ENCODE measurements at places on chromosomes 3 and 15.

GRCh38 chr3:130529486-130530215, 12.7 kb downstream of the COL6A6 start:
- no peak for DNase-seq

GRCh38 chr3:42498791-42499477, 3.5 kb upstream of the VIPR1 start:
- no peak for DNase-seq

DNA sequence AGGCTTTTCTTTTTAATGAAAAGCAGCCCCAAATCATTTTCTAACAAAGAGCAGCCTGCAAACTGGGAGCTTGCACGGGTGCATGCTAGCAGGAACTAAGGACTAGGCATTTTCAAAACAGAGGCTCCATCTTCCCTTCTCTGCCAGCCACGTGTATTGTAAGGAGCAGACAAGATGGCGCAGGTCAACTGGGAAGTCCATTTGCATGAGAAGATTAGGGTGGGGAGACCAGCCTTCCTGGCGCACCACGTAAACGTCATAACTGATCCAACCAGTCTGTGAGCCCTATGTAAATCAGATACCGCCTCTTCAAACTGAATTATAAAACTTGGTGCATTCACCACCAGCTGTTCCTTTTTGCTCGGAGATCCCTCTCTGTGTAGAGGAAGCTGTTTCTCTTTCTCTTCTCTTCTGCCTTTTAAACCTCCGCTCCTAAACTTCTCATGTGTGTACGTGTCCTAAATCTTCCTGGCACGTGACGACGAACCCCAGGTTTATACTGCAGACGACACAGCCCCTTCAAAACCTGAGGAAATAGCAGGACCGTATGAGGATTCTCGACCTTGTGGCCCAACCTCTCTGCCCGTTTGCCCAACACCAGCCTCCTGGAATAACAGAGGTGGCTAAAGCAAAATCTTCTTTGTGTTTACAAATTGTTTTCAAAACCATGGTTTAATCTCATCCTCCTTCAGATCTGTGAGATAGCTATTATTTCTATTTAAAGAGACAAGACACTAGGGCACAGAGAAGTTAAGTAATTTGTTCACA, 26.4 kb upstream of the SLC30A4 start:
- DNase-seq = no peak

DNA sequence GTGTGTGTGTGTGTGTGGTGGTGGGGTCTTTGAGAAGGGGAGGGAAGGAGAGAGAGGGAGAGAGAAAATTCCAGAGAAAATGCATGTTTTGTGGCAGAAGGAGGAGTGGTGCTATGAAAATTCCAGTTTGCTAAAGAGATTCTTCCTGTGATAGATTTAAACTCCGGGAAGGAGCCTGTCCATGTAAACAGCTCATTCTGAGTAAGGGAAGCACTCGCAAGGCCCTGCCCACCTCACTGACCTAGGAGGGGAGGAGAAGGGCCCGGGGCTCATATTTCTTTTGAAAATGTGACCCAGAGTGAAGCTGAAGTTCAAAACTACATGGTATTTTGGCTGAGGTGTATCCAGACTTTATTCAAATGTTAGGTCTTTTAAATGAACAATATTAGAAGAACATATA, 41.3 kb downstream of the ADAMTSL3 start:
- DNase-seq = no peak

GRCh38 chr3:115571413-115571812, 51.9 kb upstream of the GAP43 start:
- DNase-seq = no peak

DNA sequence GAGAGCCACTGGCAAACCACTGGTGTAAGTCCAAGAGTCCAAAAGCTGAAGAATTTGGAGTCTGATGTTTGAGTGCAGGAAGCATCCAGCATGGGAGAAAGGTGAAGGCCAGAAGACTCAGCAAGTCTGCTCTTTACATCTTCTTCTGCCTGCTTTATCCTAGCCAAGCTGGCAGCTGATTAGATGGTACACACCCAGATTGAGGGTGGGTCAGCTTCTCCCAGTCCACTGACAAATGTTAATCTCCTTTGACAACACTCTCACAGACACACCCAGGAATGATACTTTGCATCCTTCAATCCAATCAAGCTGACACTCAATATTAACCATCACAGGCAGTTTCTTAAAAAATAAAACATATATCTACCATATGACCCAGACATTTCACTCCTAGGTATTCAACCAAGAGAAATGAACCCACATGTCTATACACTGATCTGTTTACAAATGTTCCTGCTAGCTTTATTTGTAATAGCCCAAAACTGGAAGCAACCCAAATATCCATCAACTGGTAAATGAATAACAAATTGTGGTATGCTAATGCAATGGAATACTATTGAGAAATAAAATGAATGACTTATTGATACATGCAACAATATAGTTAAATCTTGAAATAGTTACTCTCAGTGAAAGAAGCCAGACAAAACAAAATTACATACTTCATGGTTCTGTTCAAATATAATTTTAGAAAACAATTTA, 373.8 kb downstream of the ZNF385D start:
- DNase-seq = no peak
